ENCODE measurements at places on chromosomes 7 and 10. TPM values are rescaled to one million over a fixed set of nuclear protein-coding genes. Genes with fewer than 3 reads are reported as not detected.

- no peak for DNase-seq
Observed at GRCh38 chr10:62380016-62380415, 5.8 kb downstream of the ZNF365 start.

GRCh38 chr7:102843850-102844249 is 69.0 kb upstream of the LRRC17 start:
- no peak for DNase-seq

GRCh38 chr7:31815796-31816195 is 128.8 kb downstream of the PPP1R17 start:
- no peak for DNase-seq

- DNase-seq, result no peak
Observed at GRCh38 chr7:52540041-52540440, 495.4 kb upstream of the POM121L12 start.

DNA sequence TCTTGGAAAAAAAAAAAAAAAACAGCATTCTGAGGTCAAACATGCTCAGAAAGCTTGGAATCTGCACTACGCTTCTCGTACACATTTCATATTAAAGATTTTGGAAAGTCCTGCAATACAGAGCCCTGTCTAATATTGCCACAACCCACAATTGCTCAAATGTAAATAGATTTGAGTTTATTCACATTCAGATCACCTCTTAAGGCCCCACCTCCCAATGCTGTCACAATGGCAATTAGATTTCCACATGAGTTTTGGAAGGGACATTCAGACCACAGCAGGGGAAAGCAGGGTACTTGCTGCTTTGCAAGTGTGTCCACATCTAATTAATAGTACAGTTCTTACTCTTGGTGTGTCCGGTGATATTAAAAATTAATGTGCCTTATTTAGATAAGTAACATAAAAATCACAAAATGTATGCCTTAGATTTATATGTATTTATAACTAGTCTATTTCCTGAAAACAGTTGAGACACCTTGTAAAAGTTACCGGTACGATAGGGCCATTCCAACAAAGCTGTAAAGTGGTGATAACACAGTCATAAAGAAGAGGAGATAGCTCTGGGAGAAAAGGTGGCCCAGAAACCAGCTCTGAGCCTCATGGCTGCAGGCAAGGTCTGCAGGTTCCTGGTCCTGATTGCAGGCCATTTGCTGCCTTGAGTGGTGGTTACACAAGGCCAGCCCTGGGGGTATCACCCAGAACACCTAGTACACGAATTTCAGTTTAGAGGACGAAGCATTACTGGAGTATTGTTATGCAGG is 27.9 kb downstream of the EGFR start:
- DNase-seq, result no peak

DNA sequence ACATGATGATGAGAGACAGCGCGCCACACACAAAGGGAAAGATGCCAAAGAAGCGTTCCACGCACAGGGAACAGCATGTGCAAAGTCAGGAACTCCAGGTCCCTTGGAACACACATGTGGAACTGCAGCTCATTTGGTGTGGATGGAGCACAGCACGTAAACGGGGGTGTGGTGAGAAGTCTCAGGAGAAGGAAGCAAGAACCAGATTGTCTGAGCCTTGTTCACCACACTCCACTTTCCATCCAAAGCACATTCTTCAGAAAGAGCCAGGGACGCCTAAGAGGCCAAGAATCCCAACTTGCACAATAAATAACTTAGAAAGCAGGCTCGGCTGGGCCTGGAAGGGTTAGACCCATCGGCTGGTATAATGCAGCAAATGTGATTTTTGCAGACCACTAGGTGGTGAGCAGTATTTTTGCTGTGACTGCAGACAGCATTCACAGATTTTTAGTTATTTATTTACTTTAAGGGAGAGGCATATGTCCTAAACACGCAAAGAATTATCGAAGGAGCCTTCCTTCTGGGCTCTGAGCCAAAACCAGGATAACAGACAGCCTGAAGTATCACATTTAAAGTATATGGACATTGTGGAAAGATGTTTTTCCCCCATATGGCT is 27.9 kb upstream of the ASCC1 start:
- no peak for DNase-seq

- no peak for DNase-seq
Observed at GRCh38 chr10:132212816-132213215, 26.1 kb downstream of the DPYSL4 start.

- DNase-seq, result no peak
Observed at GRCh38 chr7:28597284-28597683, 185.0 kb downstream of the CREB5 start.

DNA sequence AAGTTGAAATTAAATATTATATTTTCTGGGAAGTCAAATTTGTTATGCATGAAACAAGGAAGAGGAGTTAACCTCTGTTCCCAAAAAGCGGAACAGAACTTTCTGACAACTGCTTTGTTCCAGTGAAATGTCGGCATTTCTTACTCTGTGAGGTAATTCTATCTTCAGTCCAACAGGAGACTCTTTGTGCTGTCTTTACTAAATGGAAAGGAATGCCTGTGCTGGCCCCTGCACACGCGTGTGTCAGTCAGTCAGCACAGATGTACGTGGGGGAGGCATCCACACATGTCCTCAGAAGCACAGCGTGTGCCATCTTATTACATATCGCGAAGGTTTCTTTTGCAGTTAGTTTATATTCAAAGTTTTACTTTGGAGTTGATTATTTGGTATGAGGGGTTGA is 37.5 kb downstream of the NET1 start:
- peak; percentile 44 for DNase-seq

DNA sequence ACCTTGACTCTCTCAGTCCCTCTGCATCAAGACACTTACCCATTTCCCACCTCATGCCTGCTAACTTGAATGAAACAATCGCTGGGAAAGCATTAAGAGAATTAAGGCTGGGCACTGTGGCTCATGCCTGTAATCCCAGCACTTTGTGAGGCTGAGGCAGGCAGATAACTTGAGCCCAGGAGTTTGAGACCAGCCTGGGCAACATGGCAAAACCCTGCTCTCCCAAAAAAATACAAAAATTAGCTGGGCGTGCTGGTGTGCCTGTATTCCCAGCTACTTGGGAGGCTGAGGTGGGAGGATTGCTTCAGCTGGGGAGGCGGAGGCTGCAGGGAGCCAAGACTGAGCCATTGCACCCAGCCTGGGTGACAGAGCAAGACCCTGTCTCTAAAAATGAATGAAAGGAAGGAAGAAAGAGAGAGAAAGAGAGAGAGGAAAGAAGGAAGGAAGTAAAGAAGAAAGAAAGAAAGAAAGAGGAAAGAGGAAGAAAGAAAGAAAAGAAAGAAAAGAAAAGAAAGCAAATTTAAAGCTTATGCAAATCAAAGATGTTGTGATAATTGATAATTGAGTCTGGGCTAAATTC is 646 bp downstream of the SERPINE1 start:
- no peak for DNase-seq

- DNase-seq, result no peak
Observed at GRCh38 chr7:69414555-69414954, 183.7 kb upstream of the AUTS2 start.

GRCh38 chr7:8035647-8036518 is 67.3 kb downstream of the GLCCI1 start:
- no peak for DNase-seq

Gene ZNF467
- polyA plus RNA-seq, result 30.5 TPM

Gene GRID2IP
- 0.78 TPM for polyA plus RNA-seq

Measured in right renal pelvis (tissue), 4 donors.